ENCODE measurements at places on chromosomes 5 and 9. TPM values are rescaled to one million over a fixed set of nuclear protein-coding genes. Genes with fewer than 3 reads are reported as not detected.
A peak's percentile ranks its signal among the peaks of the same experiment; 100 is the strongest.

DNA sequence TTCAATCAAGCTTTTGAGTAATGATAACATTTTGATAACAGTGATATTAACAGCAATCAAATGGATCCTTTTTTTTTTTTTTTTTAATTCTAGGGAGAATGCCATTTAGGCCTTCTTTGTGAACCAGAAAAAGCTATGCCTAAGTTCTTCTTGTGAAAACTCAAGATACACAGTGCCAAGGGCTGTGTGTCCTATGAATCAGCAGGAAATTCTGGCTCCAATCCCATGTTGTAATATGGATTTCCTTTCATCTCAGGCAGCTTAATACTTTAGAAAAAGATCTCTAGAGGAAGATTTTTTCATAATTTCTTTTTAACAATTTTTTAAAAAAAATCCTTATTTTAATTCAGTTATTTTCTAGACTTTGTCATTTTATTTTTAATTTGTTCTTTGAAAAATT lies 96.1 kb downstream of the NUDT12 start:
- DNase-seq, result no peak

DNA sequence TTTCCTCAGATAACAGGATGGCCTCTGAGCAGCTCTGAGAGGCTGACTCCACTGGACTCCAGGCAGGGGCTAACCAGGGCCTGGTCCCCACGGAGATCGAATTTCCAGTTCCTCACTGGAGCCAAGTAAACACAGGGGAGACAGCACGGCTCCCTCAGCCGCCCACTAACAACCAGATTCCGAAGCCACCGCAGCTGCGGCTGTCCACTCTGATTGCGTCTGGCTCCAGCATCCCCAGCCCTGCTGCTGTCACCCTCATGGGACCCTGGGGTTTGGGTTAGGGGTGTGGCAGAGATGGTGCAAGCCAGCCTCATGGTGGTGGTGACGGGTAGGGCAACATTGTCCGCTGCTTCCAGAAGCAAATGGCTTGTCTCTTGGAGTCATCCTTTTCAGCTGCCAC lies 172.6 kb downstream of the RGS3 start:
- no peak for DNase-seq

GRCh38 chr5:1502046-1502736 lies 21.6 kb downstream of the LPCAT1 start:
- peak; percentile 36 for DNase-seq

Gene CENPP
- 1.8 TPM for total RNA-seq

DNA sequence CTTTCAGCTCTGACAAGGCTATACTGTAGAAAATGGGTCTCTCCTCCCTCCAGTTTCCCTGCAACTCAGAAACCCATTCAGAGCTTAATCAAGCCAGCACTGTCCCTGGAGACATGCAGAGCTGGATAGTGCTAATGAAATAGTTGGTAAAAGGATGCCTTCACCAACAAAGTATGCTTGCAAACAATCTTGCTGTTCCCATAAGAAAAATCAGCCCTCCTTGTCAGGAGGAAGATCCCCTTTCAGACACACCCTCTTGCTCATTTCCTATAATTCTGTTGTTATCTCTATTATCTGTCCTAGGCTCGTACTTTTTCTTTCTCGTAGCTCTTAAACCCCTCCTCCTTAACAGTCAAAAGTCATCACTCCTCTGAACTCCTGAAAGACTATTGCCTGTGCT lies 9.9 kb upstream of the OSMR start:
- DNase-seq, result no peak

DNA sequence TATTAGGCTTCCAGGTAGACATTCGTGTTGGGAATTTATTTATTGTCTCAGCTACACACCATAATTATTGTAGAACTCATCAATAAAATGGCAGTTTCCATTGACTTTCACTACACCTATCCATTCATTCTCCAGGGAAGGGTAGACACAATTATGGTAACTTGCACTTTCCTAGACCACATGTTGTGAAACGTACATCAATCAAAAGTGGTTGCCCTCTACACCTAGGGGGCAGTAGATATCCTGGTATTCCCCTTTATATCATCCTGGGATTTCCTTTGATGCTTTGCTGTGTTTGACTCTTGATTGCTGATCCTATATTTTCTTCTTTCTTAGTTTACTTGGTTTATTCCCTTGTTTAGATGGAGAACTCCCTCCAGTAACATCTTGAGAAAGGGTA lies 47.9 kb downstream of the ADGRV1 start:
- no peak for DNase-seq

- no peak for DNase-seq
These were observed 2.6 kb downstream of the ANKRD55 start for GRCh38 chr5:56230576-56230975.

GRCh38 chr5:84242286-84242685 lies 142.4 kb downstream of the EDIL3 start:
- DNase-seq, result no peak

DNA sequence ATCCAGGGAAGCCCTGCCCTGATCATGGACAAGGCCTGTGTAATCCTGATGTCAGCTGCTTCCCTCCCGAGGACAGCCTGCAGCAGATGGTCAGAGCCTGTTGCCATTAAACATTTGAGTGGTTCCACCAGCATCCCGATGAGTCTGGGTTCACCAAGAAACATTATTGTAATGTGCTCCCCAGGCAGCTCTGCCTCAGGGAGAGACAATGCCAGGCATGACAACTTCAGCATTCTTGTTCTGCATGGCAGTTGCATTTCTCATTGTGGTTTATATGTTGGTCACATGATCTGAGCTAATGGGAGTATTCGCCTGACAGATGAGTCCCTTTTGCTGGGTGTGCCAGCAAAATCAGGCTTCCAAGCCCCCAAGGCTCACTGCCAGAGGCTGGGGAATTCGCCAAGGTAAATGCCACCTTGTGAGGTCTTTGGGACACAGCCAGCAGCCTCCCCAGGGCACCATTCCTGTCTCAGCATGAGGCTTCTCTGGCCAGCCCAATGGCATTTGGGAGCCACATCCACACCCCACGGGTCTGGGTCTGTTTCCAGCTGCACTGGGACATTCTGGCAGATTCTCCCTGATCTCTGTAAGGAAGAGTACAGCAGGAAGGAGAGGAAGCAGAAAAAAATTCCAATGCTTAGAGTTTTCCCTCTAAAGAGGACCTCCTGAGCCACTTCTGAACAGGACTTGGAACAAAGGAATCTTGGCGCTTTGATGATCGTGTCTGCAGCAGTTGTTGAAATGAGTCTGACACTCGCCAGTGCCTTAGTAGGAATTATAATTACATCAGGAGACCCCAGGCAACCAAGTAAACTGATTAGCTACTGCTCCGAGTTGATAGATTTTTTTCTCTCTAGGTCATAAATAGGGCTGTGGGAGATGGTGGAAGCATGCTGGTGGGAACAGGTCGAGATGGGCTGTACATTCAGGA lies 18.7 kb downstream of the KCNIP1 start:
- no peak for DNase-seq

Gene LRRC19
- total RNA-seq, result not detected

GRCh38 chr5:171272996-171273970 lies 35.8 kb upstream of the TLX3 start:
- no peak for DNase-seq

- no peak for DNase-seq
These were observed 398.9 kb upstream of the WWC1 start for GRCh38 chr5:167892352-167893115.

GRCh38 chr9:91951944-91952520 lies 2.0 kb upstream of the ROR2 start:
- no peak for DNase-seq

DNA sequence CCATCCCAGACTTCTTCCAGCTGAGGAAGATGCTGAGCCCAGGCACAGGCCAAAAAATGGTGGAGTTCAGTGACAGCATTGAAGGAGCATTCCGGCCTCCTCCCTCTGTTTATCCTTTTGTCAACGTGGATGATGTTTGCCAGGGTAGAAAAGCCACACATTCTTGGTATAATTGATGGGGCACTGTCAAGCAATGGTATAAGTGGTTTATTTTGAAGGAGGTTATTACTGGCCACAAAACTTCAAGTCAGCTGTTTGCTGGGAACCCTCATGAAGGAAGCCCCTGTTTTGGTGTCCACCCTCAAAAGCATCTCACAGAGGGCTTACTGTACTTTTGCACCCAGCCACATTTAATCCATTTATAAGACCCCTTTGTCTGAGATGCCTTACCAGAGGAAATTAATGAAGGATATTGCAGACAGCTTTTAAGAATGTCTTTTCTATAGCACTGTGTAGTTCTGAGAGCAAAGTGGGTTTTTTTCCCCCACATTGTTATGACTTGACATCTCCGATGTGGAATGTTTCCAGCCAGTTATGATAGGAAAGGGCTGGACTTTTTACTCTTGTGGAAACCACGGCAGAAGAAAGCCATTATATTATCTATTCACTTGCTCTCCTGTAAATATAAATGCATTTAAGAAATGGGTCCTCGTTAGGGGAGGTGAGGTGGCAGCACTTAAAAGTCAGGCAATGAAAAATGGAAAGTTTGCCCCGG lies 95.5 kb upstream of the SPATA31D4 start:
- DNase-seq, result no peak

GRCh38 chr9:27429917-27430316 lies 94.2 kb upstream of the IFNK start:
- no peak for DNase-seq

Gene OR2V1
- not detected for total RNA-seq

DNA sequence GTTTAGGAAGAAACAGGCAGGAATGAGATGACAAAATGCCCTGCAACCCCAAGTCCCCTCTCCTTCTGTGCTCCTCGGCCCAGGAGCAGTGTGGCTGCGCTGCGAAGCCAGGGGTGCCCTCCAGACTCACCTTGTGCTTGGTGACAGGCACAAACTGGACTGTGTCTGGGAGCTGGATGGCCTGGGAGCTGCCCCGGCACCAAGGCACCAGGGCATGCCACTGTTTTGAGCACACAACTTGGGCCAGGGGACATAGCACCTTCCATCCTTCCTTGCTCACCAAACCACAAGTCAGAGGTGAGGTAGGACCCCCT lies 51.1 kb downstream of the PRRT1B start:
- DNase-seq, result no peak

- no peak for DNase-seq
These were observed 226.9 kb downstream of the CACNA1B start for GRCh38 chr9:138104251-138105122.

DNA sequence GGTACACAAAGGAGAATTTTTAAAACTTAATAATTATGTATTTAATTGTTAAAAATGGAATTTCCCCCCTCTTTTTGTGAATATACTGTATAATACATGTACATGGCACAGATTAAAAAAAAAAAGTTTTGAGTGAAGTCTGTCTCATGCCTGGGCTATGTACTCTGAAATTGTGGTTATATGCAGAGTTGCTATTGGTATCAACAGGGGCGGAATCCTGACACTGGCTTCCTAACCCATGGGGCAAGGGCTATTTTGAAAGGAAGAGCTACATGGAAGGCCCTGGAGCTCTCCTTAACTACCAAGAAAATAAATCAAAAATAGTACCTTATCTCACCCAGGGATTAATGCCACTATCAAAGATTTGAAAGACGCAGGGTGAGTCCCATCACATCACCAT lies 865 bp upstream of the FAM193B start:
- DNase-seq, result no peak

DNA sequence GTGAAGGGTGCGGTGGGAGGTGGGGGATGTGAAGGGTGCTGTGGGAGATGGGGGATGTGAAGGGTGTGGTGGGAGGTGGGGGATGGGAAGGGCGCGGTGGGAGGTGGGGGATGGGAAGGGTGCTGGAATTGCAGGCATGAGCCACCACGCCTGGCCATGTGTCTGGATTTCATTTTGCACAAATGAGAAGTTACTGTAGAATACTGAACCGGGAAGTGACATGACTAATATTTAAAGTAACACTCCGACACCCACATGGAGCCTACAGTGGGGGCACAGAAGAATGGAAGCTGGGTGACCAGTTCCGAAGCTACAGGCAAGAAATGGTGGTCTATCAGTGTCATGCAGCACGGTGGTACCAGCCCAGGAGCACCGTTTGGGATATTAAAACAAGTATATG lies 69.9 kb upstream of the SPTLC1 start:
- no peak for DNase-seq

- DNase-seq, result no peak
These were observed 197.1 kb downstream of the NTRK2 start for GRCh38 chr9:84866396-84867175.

- DNase-seq, result no peak
These were observed 258.0 kb downstream of the YTHDC2 start for GRCh38 chr5:113771483-113771882.

- no peak for DNase-seq
These were observed 426.8 kb downstream of the KIAA0825 start for GRCh38 chr5:94191604-94192003.

DNA sequence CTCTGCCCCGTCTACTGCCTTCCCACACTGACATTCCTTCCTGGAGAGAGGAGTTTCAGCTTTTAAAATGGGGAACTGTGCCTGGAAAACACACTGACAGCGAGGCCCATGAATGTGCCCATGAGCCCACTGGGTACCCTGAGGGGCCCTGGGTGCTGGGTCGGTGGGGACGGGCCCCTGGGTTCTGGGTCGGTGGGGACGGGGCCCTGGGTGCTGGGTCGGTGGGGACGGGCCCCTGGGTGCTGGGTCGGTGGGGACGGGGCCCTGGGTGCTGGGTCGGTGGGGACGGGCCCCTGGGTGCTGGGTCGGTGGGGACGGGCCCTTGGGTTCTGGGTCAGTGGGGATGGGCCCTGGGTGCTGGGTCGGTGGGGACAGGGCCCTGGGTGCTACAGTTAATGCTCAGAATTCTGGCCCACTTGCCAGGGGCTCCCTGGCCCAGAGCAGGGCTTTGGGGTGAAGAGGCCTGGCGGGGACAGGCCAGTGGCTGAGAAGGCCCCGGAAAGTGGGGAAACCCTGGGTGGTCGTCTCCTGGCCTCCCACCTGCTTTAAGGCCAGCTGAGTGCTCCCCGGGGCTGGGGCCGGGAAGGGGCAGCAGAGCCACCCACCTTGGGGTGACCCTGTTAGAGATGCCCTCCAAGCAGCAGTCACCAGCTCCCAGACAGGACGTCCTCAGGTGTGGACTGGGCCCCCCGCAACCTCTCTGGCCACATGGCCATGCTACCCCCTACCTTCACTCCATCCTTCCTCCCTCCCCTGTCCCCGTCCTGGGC lies 2.5 kb downstream of the GPSM1 start:
- DNase-seq, result no peak

Gene GABRG2
- not detected for total RNA-seq

- DNase-seq, result no peak
These were observed 64.7 kb downstream of the STK10 start for GRCh38 chr5:172123269-172123692.

Gene DNAI1
- not detected for total RNA-seq

DNA sequence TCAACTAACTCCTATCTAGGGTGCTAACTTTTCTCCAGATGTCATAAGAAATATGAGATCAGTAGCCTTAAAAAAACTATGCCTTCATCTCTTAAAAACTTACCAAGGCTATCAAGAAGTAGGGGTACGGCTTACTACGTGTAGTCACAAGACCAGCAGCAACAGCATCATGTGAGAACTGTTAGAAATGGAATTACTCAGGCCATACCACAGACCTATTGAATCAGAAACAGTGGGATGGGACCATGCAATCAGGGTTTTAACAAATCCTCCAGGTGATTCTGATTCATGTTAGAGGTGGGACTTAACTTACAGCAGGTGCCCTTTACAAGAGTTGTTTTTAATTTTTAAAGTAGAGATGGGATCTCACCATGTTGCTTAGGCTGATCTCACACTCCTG lies 4.6 kb downstream of the IFNE start:
- no peak for DNase-seq

GRCh38 chr5:107032629-107033028 lies 638.1 kb downstream of the EFNA5 start:
- DNase-seq, result no peak

GRCh38 chr9:4146293-4146692 lies 153.6 kb downstream of the GLIS3 start:
- no peak for DNase-seq

GRCh38 chr9:3863111-3863528 lies 337.3 kb upstream of the RFX3 start:
- peak; percentile 19 for DNase-seq

GRCh38 chr5:59500014-59500413 lies 393.5 kb downstream of the PDE4D start:
- no peak for DNase-seq

Gene MSX2
- 0.97 TPM for total RNA-seq

Measured in gastrocnemius medialis (tissue), 4 donors.